ENCODE measurements at places on chromosomes 4 and X.

DNA sequence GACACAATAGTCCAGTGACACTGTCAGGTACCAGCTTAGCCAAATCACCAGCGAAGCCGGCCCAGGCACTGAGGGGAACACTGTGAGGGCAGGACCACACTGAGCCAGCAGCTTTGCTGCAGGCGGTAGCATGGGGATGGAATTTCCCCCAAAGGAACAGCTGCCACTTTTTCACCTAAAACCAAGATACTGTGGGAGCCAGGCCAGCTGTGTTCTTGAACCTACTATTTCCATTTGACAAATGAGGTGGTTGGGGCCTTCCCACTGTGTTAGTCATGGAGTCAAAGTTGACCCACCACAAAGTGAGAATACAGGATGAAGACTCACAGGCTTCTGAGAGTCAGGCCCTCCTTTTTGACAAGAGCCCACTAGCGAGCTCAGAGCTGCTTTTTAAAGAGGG is 70.7 kb upstream of the SH3RF1 start:
- no peak for DNase-seq

- no peak for DNase-seq
Observed at GRCh38 chr4:39456946-39457763, 1.6 kb downstream of the RPL9 start.

- DNase-seq: no peak
Observed at GRCh38 chr4:172978848-172979247, 189.8 kb upstream of the GALNT7 start.

- DNase-seq: no peak
Observed at GRCh38 chr4:129788486-129788885, 692.5 kb downstream of the C4orf33 start.

DNA sequence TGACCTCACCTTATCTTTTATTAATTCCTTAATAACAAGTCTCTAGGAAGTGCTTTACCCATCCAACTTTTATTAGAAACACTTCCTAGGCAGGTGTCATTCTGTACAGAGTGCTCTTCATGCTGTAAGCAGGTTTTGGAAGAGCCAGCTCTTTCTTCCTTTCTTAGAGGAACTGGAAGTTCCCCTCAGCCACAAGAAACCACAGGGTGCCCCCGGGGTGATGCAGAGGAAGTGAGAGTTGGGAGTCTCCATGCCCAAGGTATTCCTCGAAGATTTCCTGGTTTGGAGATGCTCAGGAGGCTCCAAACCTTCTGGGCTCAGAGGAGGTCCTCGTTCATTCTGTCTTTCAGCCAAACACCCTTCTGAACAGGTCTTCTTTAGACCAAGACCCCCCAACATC is 83.8 kb downstream of the EGF start:
- no peak for DNase-seq

GRCh38 chr4:89403826-89404225 is 96.2 kb upstream of the GPRIN3 start:
- DNase-seq: no peak
